ENCODE measurements at places on chromosomes 11 and 22. TPM values are rescaled to one million over a fixed set of nuclear protein-coding genes. Genes with fewer than 3 reads are reported as not detected.

DNA sequence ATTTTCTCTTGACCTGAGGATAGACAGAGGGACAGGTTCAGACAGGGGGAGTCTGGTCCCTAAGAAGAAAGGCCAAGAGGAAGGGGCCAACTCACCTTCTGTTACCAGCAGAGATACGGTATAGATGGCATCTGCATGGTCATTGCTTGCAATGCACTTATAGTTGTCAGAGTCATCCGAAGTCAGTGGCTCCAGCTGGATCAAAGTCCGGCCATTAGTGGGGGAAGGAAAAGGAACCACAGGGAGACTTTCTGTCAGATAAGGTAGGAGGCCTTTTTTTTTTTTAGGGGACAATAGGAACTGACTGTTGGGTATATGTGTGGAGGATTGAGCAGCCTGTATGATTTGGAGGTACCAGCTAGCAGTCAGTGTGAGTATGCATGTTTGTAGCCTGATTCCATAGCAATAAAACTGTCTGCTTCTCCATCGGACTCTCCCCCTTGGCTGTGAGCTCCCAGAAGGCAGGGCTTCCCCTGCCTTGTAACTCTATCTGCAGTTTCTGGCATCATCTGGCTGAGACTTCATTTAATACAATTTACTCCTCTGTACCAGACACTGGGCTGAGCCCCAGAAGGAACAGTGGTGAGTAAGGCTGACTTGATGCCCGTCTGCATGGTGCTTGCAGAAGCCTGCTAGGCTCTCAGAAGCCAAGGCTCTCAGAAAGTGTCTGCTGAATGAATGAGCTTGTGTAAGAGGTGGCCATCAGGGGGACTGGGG, 5.7 kb downstream of the IGSF22 start:
- H3K4me1 ChIP-seq = peaks cover 15% of the 10 kb centered on the region
- H3K36me3 ChIP-seq = no peaks in the 10 kb centered on the region
- H3K27me3 ChIP-seq = peaks cover under 1% of the 10 kb centered on the region
- peak overlapping the region; percentile 92 for H3K4me3 ChIP-seq

DNA sequence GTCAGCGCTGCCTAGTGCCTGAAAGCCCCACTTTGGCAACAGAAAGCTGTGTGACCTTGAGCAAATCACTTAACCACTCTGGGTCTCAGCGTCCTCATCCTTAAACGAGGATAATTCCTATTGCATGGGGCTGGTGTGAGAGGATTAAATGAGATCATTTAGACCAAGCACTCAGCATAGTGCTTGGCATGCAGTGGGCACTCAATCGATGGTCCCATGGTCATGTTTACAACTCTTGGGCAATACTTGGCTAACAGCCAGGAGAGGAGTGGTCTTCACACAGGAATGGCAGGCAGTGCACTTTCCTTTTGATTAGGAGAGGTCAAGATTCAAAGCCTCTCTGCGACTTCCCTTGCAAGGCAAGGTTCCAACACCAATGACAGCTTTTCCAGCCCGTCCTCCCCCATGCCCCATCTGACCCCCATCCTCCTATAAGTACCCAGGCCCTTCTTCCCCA, 14.1 kb downstream of the TNKS1BP1 start:
- no peaks in the 10 kb centered on the region for H3K36me3 ChIP-seq
- no peak for DNase-seq
- H3K27me3 ChIP-seq = no peaks in the 10 kb centered on the region

PHLDA2 gene
- 3.4 TPM for total RNA-seq

GRCh38 chr22:17974703-17975372, 49.5 kb downstream of the MICAL3 start:
- H3K27me3 ChIP-seq = no peaks in the 10 kb centered on the region
- DNase-seq = peak; percentile 53
- H3K4me3 ChIP-seq = peak overlapping the region; percentile 6
- no peaks in the 10 kb centered on the region for H3K36me3 ChIP-seq

- H3K4me3 ChIP-seq = no peak overlapping the region
- peaks cover 2% of the 10 kb centered on the region for H3K36me3 ChIP-seq
- DNase-seq = no peak
- peaks cover 33% of the 10 kb centered on the region for H3K4me1 ChIP-seq
- peak overlapping the region; percentile 72 for H3K27ac ChIP-seq
Observed at GRCh38 chr11:72030472-72031045, 31.9 kb downstream of the IL18BP start.

RAB39A gene
- 0.39 TPM for total RNA-seq

GAL3ST3 gene
- 0.42 TPM for total RNA-seq

CDCA5 gene
- total RNA-seq = 174 TPM

- DNase-seq = no peak
- H3K27me3 ChIP-seq = peaks cover 10% of the 10 kb centered on the region
Observed at GRCh38 chr11:6027501-6027900, 3.1 kb downstream of the OR56A1 start.

- DNase-seq = peak; percentile 23
- H3K36me3 ChIP-seq = peaks cover 5% of the 10 kb centered on the region
- peaks cover 57% of the 10 kb centered on the region for H3K4me1 ChIP-seq
- no peaks in the 10 kb centered on the region for H3K27me3 ChIP-seq
Observed at GRCh38 chr22:38314933-38315822, 2.1 kb downstream of the CSNK1E start.

DNA sequence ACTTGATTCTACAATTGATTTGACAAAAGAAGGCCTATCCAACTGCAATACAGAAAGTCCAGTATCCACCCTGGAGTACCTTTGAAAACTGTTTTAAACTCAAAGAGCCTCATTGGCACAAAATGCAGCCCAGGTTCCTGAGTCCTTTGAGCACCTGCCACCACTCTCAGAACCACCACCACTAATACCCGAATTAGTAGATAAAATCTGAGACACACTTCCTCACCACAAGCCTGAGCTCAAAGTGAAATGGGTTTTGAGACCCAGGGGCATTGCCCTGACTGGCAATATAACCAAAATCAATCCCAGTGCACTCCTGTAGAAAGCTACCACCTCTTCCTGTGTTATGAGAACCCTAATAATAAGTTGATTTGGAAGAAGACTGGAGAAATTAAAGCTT, 215.7 kb downstream of the CSNK2A3 start:
- DNase-seq = no peak
- no peaks in the 10 kb centered on the region for H3K27me3 ChIP-seq
- H3K27ac ChIP-seq = no peak overlapping the region
- peaks cover 8% of the 10 kb centered on the region for H3K4me1 ChIP-seq

TNNI2 gene
- 1.2 TPM for total RNA-seq

SCGB2A2 gene
- total RNA-seq = not detected

LINC01488 gene
- not detected for total RNA-seq

PDE2A gene
- 1.7 TPM for total RNA-seq

- H3K4me1 ChIP-seq = peaks cover 36% of the 10 kb centered on the region
- H3K27ac ChIP-seq = no peak overlapping the region
- DNase-seq = no peak
- no peaks in the 10 kb centered on the region for H3K27me3 ChIP-seq
- H3K36me3 ChIP-seq = peaks cover 19% of the 10 kb centered on the region
Observed at GRCh38 chr22:18085188-18085587, 7.4 kb downstream of the PEX26 start.

- H3K4me3 ChIP-seq = no peak overlapping the region
- no peak for DNase-seq
- peaks cover 4% of the 10 kb centered on the region for H3K4me1 ChIP-seq
- no peaks in the 10 kb centered on the region for H3K27me3 ChIP-seq
- peaks cover 2% of the 10 kb centered on the region for H3K36me3 ChIP-seq
Observed at GRCh38 chr11:122617297-122617696, 38.2 kb upstream of the UBASH3B start.

TRIM48 gene
- total RNA-seq = not detected

BTG4 gene
- 0.23 TPM for total RNA-seq

GRCh38 chr11:25449091-25449490, 882.8 kb upstream of the ANO3 start:
- H3K27me3 ChIP-seq = no peaks in the 10 kb centered on the region
- H3K27ac ChIP-seq = no peak overlapping the region
- no peaks in the 10 kb centered on the region for H3K4me1 ChIP-seq
- no peak overlapping the region for H3K4me3 ChIP-seq
- H3K36me3 ChIP-seq = no peaks in the 10 kb centered on the region
- DNase-seq = no peak

PGA5 gene
- not detected for total RNA-seq

- no peak for DNase-seq
- H3K36me3 ChIP-seq = peaks cover 11% of the 10 kb centered on the region
- peaks cover 66% of the 10 kb centered on the region for H3K4me1 ChIP-seq
- peak overlapping the region; percentile 100 for H3K4me3 ChIP-seq
- H3K27ac ChIP-seq = no peak overlapping the region
- H3K27me3 ChIP-seq = no peaks in the 10 kb centered on the region
Observed at GRCh38 chr11:62673196-62673525, 1.1 kb upstream of the LBHD1 start.

GRCh38 chr11:132312701-132313111, 942.3 kb downstream of the NTM start:
- no peak overlapping the region for H3K27ac ChIP-seq
- H3K4me3 ChIP-seq = no peak overlapping the region
- DNase-seq = no peak
- H3K4me1 ChIP-seq = no peaks in the 10 kb centered on the region

OR52K1 gene
- total RNA-seq = not detected

DNA sequence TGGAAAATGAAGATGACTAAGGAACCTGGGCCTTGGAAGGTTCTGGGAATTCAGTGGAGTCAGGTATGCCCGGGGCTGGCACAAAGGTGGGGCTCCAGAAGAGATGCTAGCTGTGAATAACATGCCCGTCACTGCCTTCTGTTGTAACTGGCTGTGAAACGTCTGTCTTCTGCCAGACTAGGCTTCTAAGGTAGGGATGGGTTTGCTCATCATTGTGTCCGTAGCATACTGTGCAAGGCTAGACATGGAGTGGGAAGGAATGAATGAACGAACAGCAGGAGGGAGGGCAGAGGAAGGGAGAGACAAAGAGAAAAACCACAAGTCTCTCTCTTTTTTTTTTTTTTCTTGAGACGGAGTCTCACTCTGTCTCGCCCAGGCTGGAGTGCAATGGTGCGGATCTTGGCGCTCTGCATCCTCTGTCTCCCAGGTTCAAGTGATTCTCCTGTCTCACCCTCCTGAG, 327.4 kb downstream of the MN1 start:
- DNase-seq = no peak
- H3K27ac ChIP-seq = no peak overlapping the region
- H3K4me3 ChIP-seq = no peak overlapping the region
- no peaks in the 10 kb centered on the region for H3K27me3 ChIP-seq
- no peaks in the 10 kb centered on the region for H3K36me3 ChIP-seq
- H3K4me1 ChIP-seq = no peaks in the 10 kb centered on the region

DERL3 gene
- 5.2 TPM for total RNA-seq

- no peaks in the 10 kb centered on the region for H3K27me3 ChIP-seq
- H3K36me3 ChIP-seq = peaks cover 8% of the 10 kb centered on the region
- H3K4me1 ChIP-seq = peaks cover 74% of the 10 kb centered on the region
- no peak for DNase-seq
Observed at GRCh38 chr22:40179526-40179925, 1.8 kb downstream of the TNRC6B start.

GRCh38 chr11:107446822-107447431, 10.7 kb downstream of the CWF19L2 start:
- H3K27ac ChIP-seq = peak overlapping the region; percentile 47
- no peak for DNase-seq
- H3K4me3 ChIP-seq = no peak overlapping the region
- peaks cover 22% of the 10 kb centered on the region for H3K4me1 ChIP-seq

MB gene
- total RNA-seq = 0.69 TPM

MRGPRF gene
- not detected for total RNA-seq

DNA sequence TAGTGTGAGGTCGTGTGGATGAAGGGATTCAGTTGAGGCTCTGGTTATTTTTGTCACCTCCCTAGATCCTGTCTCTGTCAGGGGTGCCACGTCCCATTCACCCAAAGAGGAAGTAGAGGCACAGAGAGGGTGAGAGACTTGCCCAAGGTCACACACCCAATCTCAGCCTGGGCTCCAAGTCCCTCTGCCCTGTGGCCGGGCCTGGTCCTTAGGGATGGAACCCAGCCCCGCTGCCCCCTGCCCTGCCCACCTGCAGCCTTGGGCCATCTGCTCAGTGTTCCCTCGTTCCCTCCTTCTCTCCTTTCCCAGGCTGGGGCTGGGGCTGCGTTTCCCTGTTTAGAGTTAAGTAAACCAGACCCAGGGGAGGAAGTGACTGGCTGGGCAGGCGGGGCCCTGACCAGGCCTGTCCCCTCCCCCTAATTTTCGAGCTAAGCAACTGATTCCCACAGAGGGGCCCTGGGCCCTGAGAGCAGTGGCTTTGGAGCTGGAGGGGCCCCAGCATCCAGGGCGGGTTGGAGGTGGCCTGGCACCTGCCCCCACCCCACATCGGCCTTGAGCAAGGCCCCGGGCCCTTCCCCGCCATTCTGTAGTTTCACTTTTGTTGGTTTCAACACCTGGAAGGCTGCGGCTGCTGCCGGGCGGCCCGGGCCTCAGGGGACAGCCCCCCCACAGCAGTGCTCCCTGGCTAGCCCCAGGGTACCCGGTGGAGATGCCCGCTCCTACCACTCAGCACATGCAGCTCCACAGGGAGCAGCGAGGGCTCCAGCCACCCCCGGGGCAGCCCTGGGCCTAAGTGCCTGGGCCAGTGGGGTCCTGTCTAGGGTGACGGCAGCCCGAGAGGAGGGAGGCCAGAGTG, 1.5 kb downstream of the TCIRG1 start:
- no peaks in the 10 kb centered on the region for H3K27me3 ChIP-seq
- no peaks in the 10 kb centered on the region for H3K36me3 ChIP-seq
- peak overlapping the region; percentile 87 for H3K4me3 ChIP-seq
- H3K4me1 ChIP-seq = peaks cover 24% of the 10 kb centered on the region
- H3K27ac ChIP-seq = peak overlapping the region; percentile 94

DNA sequence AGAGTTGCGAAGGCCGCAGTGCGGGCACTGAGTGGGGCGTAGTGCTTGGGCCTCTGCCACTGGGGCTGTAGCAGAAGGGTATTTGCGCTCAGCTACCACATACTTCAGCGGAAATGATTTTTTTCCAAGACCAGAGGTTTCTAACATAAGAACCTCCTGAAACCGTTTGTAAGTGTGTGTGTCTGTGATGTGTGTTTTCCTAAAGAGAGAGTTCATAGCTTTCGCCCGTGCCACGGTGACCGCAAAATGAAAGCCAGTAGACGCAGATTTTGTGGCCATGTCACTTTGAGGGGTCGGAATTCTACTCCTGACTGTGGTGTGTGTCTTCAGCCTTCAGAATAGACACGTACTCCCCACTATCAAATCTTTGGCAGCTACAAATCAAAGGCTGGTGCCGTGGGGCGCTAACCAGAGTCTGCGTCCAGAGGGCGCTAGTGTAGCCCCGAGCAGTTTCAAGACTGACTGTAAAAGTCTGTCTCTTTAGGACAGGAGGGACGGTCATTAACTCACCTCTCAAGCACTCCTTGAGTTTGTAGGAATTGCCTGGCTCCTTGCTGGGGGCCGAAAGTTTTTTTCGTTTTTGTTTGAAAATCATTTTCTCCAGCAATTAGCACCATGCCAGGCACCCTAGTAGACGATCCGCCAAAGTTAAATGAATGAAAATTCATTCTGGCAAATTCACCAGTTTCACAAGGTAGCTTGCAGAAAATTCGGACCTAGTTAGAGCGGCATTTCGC, 2.5 kb upstream of the CALCA start:
- peak; percentile 75 for DNase-seq
- peak overlapping the region; percentile 83 for H3K4me3 ChIP-seq
- H3K36me3 ChIP-seq = no peaks in the 10 kb centered on the region

LRRN4CL gene
- total RNA-seq = 0.38 TPM

DNA sequence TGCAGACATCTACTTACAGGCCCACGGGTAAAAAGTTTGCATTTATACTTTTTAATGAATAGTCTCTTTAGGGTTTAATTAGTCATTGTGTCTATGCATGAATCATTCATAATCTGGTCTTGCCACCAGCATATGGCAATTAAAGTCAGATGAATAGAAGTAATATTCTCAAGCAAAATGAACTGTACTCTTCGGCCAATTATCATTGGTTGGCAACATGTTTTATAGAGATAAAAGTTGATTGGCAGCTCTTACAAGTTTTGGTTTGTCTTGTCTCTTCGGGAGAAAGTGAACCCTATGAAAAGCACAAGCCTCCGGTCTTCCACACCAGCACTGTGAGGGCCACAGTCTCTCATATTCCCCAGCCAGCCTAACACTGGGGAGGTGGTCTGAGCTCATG, 97.8 kb downstream of the OSBP2 start:
- no peaks in the 10 kb centered on the region for H3K36me3 ChIP-seq
- no peaks in the 10 kb centered on the region for H3K27me3 ChIP-seq
- no peak for DNase-seq

All from activated T-cell treated with anti-CD3 and anti-CD28 coated beads, Interleukin-2, amount 50 U/mL, for 72 hours (primary cell).